ENCODE measurements at places on chromosomes 5 and 9.

DNA sequence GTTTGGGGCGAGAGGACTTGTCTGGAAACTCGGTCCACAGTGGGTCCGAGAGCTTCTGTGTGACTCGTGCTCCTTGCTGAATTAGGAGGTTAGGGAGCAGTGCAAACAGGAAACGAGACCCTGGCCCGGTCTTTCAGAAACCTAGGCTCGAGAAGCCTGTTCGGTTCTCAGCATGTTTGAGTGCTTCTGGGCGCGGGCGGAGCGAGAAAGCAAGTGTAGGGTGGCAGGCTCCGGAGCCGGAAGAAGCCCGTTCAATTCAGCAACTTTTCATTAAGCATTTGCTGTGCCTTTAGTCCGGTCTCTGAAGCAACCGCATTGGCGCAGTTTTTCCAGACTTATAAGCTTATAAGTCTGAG lies 547 bp downstream of the CLTA start:
- DNase-seq: peak; percentile 37

- no peak for DNase-seq
These were observed 4.0 kb downstream of the ADGRD2 start for GRCh38 chr9:124454296-124454695.

- no peak for DNase-seq
These were observed 9.2 kb downstream of the TNFSF8 start for GRCh38 chr9:114921171-114921570.

- no peak for DNase-seq
These were observed 244.4 kb downstream of the DEPDC1B start for GRCh38 chr5:60455589-60455988.

DNA sequence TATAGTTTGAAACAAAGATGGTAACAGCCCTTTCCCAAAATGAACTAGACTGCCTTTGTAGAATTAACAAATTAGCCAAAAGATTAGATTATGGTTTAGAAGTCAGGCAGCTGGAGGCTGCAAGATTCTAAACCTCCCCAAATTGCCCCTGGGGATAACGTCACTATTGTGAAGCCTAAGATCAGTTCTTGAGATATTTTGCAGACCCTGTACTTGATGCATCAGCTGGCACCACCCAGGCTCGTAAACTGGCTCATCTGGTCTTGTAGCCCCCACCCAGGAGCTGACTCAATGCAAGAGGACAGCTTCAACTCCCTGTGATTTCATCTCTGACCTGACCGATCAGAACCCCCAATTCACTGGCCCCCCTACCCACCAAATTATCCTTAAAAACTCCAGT lies 4.2 kb upstream of the SOWAHA start:
- no peak for DNase-seq

DNA sequence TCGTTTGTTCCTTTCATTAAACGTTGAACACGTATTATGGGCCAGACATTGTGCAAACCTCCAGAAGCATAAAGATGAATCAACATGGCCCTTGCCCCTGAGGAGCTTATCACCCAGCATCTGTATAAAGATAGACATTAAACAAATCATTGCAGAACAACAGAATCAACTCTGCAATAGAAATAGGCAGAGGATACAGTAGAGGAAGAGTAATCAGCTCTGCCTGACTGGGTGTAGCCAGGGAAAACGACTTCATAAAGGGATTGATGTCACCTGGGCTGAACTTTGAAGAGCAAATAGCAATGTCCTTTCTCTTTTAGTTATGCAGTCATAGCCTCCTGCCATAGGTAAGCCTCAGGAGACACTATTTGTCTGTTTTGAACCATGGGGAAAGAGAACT lies 13.4 kb downstream of the RGS7BP start:
- no peak for DNase-seq

DNA sequence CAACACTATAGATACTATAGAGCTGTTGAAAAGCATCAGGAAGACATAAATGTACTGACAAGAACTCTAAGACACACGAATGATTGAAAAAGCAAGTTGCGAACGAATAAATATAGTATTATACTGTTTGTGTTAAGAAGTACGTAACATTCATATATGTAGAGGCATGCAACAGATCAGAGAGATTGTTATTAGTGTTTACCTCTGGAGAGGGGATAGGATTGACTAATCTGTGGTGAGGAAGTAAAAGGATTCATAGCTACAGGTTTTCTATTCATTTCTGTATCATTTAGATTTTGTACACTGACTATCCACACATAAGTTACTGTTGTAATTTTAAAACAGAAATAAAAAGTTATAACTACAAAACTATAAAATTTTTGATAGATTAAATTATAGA lies 147.6 kb upstream of the SV2C start:
- DNase-seq: no peak

GRCh38 chr5:56951946-56952691 lies at the start of gene MIER3:
Gene MIER3, minus strand, starts transcription at chr5:56952123. Its CDS starts 21 bp downstream, at chr5:56952102.
- DNase-seq: peak; percentile 91

- peak; percentile 74 for DNase-seq
These were observed 33.5 kb downstream of the TLX3 start for GRCh38 chr5:171342362-171343111.

- no peak for DNase-seq
These were observed 3.9 kb upstream of the EFNA5 start for GRCh38 chr5:107674655-107675054.

DNA sequence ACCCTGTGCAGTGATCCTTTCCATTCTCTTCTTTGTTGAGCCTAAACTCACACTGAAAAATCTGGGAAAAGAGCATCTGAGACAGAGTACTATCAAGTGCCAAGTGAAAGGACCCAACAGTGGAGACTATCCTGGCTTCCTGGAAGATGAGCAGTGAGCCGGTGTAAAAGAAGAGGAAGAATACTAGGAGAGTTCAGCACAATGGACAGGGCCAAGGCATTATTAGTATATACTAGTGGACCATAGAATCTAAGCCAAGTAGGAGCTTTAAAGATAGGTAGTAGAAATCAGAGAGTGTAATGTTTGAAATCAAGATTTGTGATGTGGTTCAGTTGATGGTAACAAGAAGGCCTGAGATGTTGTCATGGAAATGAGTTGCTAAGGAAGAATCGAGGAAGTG lies 140.8 kb downstream of the CAMK4 start:
- DNase-seq: peak; percentile 14
